ENCODE measurements at places on chromosomes 12 and 14.
A peak's percentile ranks its signal among the peaks of the same experiment; 100 is the strongest.

DNA sequence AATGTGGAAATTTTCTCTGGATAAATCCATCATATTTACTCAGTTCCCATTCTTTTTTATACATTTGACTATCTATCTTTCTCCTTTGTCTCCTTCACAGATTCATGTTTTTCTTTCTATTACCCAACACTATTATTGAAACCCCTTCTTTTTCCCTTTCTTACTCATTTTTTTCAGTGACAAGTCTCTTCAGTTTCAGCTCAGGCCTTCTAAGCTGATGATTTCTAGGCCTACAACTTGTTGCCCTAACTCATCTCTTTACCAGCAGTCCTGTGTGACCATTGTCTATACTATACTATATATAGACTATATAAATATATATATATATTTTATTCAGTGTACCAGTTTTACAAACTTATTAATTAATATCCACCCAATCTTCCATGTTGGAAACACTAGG, 31.8 kb downstream of the SLC16A7 start:
- no peak for DNase-seq

DNA sequence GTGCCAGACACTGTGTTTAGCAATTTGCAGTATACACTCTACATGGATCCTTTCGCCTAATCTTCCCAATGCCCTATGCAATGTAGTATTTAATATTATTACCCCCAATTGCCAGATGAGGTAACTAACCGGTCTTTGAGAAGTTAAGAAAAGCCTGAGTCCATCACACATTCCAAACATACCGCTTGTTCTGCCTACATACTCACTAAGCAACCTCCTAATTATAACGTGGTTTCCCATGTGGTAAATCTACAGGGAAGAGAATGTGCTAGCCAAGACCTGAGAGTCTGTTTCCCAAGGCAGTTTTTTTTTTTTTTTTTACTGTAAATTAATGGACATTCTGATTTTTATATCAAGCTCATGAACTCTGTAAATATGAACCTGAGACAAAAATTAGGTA, 37.2 kb downstream of the ATP2B1 start:
- DNase-seq = peak; percentile 81

- DNase-seq = peak; percentile 92
Measured at GRCh38 chr14:71130491-71131179, 223.4 kb downstream of the PCNX1 start.

DNA sequence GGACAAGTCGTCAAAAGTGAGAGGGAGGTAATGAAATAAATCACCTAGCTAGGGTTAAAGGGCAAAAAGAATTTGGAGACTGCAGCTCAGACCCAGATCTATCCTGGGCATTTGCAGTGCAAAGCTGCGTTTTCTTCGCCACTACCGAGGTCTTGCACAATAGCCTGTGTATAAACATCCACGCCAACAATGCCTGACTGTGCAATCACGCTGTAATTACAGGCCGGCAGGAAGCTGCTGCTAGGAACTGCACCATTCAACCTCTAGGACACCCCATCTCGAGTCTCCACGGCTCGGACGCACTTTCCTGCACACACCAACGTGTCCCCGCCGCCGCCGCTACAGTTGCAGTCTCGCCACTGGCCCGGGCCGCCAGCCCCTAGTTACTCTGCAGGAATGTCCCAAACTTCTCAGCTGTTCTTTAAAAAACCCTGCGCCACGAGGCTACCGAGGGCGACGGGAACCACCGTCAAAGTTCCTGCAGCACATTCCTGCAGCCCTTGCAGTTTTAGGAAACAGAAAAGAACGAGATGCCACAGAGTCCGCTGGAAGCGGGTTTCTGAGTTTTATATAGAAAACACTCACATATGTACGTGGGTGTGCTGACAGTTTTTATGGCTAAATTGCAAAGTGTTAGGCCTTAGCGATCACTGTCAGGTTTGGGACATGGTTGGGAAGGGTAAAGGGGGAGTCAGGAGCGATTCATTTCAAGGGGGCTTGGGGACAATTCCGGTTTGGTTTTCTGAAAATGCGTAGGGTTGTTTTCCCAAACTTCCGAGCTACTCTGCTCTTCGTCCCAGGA, 65.6 kb upstream of the PTGR2 start:
- peak; percentile 89 for DNase-seq

GRCh38 chr12:115942346-115942745, 335.1 kb downstream of the MED13L start:
- DNase-seq = no peak

- DNase-seq = no peak
Measured at GRCh38 chr14:87278415-87278814, 714.6 kb downstream of the GALC start.

- no peak for DNase-seq
Measured at GRCh38 chr14:95395098-95395737, 75.5 kb upstream of the CLMN start.

GRCh38 chr14:36556811-36557433, 25.5 kb downstream of the NKX2-8 start:
- DNase-seq = peak; percentile 21

GRCh38 chr14:55212634-55213033, 21.2 kb upstream of the DLGAP5 start:
- DNase-seq = no peak

DNA sequence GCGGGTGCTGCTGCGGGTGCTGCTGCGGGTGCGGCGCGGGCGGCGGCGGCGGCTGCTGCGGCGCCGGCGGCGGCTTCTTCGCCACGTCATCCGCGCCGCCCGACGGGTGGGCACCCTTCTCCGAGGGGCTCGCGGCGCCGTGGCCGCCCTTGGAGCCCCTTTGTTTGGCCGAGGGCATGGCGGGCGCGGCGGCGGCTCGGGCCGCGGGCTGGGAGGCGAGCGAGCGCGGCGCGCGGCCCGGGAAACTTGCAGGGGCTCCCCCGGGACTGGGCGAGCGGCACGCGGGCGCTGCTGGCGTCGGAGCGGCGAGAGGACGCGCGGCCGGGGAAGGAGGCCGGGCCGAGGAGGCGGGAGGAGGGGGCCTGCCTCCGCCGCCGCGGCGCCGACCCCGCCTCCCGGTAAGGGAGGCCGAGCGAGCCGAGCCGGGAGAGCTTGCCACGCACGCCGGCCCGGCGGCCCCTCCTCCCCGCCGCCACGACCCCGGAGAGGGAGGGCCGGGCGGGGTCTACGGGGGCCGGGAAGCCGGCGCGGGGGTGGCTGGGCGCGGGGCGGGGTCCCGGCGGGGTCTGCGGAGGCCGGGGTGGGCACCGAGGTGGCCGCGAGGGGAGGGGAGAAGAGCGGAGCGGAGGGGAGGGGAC, at the start of gene CKAP4:
Gene CKAP4 (minus strand): TSS at position 347 of the 638 bp plus-strand sequence. CDS start 169 bp downstream, at position 178.
- peak; percentile 72 for DNase-seq

GRCh38 chr12:76549131-76549530, 10.4 kb downstream of the OSBPL8 start:
- DNase-seq = peak; percentile 36

- no peak for DNase-seq
Measured at GRCh38 chr12:67593461-67594330, 54.8 kb upstream of the DYRK2 start.

GRCh38 chr12:123034022-123034541, 53.6 kb downstream of the ARL6IP4 start:
- no peak for DNase-seq

GRCh38 chr12:31214626-31215517, 111.1 kb downstream of the SINHCAF start:
- no peak for DNase-seq

GRCh38 chr12:2523317-2523716, 271.5 kb upstream of the FKBP4 start:
- DNase-seq = no peak

DNA sequence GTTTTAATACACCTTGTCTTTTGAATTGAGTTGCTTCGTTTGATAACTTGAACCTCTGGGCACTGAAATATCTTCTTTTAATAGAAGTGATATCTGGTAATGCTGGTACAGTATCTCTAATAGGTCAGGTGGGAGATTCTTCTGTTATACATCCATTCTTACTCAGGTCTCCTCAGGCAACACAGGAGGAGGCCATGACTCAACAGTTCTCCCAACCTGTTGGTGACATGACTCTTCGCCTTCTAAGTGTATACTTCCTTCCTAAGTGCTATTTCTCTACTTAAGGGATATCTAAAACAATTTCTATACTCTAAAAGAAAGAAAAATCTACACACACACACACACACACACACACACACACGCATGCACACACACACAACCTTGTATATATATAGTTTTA, 509.1 kb downstream of the PCNX1 start:
- DNase-seq = peak; percentile 61

- DNase-seq = no peak
Measured at GRCh38 chr14:101065696-101066694, 162.5 kb upstream of the RTL1 start.

DNA sequence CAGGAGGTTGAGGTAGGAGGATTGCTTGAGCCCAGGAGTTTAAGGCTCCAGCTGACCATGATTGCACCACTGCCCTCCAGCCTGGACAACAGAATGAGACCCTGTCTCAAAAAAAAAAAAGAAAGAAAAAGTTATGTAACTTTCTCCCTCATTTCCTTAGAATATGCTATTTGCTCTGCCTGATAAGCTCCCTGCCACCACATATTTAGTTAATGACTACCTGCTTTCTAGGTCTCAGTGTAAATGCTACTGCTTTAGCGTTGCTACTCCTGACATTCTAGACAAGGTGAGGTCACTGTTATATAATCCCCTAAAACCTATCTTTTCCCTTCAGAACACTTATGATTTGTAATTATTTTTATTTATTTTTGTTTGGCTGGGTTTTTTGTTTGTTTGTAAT, 86.3 kb upstream of the AMN1 start:
- DNase-seq = no peak

DNA sequence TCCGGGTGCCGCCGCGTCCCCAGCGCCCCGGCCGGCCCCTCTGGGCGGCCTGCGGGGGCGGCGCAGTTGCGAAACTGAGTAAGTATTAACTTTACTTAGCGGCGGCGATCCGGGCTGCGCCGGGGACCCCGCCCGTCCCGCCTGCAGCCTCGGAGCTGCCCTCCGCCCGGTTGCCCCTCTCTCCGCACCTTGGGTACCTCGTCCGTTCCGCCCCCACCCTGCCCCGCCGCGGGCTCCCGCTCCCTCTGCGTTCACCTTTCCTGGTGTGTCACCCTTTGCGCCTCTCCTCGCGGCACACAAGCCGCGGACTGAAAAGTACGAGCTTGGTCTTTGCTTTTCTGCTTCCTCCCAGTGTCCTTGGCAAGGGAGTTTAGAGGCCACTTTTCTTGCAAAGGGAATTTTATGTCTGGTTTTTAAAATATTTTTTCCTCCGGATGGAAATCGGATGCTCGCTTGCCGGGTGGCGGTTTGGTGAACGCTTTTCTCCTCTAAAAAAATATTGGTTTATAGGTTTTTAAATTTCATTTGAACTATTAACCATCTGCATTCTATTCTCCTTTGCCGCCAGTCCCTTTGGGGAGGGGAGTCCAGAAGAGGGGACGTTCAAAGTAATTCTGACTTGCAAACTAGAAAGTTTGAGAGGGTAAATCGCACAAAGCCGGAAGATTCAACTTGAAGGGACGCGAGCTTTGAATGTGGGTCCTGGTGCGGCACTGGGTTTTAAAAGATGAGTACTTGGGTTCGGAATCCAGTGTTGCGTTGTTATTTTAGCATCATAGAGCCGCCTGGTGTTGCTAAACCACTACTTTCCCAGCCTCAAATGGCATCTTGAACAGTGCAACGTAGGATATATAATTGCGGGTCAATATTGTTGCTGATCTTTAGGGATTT, 834 bp downstream of the RASSF8 start:
- peak; percentile 83 for DNase-seq

DNA sequence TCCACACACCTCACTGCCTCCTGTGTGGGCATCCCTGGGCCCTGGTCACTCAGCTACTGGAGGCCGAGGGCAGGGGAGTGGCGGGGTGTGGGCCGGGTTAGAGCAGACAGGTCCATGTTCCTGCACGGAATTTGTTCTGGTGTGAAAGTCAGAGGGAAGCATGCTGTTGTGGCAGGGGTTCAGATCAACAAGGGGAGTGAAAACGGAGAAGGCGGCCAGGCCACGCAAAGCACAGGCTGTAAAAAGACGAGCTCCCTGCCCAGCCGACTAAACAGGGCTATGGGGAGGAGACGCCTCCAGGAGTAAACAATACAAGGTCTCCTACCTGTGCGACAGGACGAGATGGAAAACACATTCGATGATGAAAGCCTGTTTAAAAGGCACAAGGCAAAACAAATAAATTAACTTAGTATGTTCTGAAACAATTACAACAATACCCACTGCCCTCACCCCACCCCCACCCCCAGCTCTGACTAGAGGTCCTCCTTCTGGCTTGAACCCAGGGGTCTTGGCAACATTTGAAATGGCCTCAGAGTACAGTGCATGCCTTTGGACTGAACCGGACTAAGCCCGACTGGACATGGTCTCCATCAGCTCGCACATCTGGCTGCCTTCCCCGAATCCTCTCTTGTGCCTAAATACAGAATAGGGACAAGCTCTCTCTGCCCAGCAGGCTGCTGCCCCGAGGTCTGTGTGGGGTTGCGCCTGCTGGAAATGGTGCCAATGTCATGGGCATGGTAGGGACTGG, 274.9 kb upstream of the DIO3 start:
- DNase-seq = no peak

DNA sequence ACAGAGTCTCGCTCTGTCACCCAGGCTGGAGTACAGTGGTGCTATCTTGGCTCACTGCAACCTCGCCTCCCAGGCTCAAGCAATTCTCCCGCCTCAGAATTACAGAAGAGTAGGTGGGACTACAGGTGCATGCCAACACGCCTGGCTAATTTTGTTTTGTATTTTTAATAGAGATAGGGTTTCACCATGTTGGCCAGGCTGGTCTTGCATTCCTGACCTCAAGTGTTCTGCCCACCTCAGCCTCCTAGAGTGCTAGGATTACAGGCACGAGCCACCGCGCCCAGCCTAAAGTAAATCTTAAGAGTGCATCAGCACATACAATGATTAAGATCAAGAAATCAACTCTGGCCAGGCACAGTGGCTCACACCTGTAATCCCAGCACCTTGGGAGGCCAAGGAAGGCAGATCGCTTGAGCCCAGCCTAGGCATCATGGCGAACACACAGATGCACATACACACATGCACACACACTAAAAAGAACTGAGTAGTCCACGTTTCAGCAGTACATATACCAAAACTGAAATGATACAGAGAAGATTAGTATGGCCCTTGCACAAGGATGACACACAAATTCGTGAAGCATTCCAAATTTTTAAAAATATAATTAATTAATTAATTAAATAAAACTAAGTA, 65.0 kb downstream of the HECTD1 start:
- no peak for DNase-seq

GRCh38 chr14:91243074-91243471, 1.4 kb downstream of the GPR68 start:
- no peak for DNase-seq

- no peak for DNase-seq
Measured at GRCh38 chr12:46082490-46083200, 92.3 kb upstream of the SCAF11 start.

DNA sequence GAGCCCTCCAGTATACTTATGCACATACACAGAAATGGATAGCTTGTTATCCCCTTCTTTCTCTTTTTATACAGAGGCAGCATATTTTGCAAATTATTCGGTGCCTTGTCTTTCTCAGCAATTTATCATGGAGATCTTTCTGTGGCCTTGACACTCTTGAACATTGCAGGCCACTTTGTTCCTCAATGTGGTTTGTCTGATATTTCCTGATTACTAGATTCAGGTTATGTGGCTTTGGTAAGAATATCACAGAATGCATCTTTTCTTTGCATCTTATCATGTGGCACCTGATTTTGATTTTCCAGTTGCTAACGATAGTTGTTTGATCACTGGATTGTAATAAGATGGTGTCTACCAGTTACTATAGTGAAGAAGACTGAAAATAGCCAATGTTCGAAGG, 7.1 kb upstream of the SNRPF start:
- no peak for DNase-seq

All from M059J (cell line).